ENCODE measurements at places on chromosomes 3 and 15. TPM values are rescaled to one million over a fixed set of nuclear protein-coding genes. Genes with fewer than 3 reads are reported as not detected.

Gene MFN1
- 125 TPM for total RNA-seq

Gene A4GNT
- total RNA-seq = not detected

DNA sequence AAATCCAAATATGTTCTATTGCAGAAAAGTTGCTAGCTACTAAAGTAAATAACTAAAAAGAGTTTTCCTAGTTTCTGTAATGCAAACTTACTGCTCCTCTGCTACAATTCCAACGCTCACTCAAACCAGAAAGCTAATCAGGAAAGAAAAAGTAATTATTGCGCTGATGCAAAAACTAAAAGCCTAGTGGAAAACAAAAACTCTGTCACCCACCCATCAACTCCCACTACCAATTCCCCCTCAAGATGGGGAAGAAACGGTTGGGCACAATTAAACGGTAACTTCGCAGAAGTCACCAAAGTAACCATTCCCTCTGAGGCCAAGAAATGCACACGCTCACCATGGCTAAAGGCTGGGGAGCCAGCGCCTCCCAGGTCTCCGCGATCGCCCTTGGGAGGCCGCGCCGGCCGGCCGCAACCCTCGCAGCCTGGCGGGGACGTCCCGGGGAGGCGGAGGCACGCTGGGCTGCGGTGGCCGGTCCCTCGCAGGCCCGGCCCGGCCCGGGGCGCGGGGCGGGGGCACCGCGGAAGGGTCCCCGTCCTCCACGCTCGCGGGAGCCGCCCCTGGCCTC, 684 bp downstream of the SLTM start:
- DNase-seq = no peak

GRCh38 chr3:185558395-185558794, 6.0 kb upstream of the LIPH start:
- DNase-seq = no peak

- DNase-seq = no peak
Observed at GRCh38 chr15:69623392-69624154, 171.0 kb downstream of the RPLP1 start.

- DNase-seq = no peak
Observed at GRCh38 chr3:9293076-9293475, 43.6 kb upstream of the SRGAP3 start.
